ENCODE measurements at places on chromosomes 1 and 21.

GRCh38 chr1:1665815-1666251, 7.0 kb upstream of the CDK11B start:
- no peak for DNase-seq

- DNase-seq, result no peak
Observed at GRCh38 chr1:247491328-247491727, 33.4 kb upstream of the OR2B11 start.

GRCh38 chr1:50425376-50426107, 2.3 kb upstream of the DMRTA2 start:
- DNase-seq, result no peak

GRCh38 chr1:233673261-233673946, 59.5 kb downstream of the KCNK1 start:
- DNase-seq, result no peak

GRCh38 chr1:226937940-226938725, 2.0 kb upstream of the COQ8A start:
- no peak for DNase-seq

DNA sequence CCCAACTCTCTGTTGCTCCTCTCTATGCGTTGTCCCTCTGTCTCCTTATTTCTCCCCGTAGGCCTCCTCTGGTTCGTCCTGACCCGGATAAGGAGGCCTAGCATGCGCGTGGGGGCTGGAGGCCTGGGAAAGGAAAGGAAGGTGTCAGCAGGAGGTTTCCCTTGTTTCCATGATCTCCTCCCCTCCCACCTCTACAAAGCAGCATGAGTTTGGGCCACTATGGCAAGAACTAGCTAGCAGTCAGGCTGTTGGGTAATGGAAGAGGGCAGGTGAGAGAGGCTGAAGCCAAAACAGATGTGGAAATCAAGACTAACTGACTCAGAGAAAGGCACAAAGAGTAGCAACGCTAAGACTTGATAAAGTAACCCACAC, 687 bp upstream of the SEMA6C start:
- no peak for DNase-seq

DNA sequence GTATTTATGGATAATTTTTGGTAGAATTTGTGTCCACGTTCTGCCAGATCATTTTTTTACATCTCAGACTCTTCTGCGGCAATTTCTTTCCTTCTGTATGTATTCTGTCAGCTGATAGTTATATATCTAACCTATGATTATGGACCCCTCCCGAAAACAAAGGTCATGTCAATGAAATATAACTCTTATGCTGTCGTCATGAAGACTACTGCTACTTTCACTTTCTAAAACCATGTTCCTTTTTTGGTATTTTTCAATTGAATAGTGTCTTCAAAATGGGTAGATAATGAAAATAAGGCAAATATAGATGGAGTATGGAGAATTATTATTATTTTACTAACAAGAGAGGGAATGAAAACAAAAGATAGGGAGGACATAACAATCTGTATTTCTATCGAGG, 3.2 kb downstream of the ANGPTL1 start:
- DNase-seq, result no peak

All from CD8-positive, alpha-beta memory T cell (primary cell).